ENCODE measurements at places on chromosomes 12 and 14.

DNA sequence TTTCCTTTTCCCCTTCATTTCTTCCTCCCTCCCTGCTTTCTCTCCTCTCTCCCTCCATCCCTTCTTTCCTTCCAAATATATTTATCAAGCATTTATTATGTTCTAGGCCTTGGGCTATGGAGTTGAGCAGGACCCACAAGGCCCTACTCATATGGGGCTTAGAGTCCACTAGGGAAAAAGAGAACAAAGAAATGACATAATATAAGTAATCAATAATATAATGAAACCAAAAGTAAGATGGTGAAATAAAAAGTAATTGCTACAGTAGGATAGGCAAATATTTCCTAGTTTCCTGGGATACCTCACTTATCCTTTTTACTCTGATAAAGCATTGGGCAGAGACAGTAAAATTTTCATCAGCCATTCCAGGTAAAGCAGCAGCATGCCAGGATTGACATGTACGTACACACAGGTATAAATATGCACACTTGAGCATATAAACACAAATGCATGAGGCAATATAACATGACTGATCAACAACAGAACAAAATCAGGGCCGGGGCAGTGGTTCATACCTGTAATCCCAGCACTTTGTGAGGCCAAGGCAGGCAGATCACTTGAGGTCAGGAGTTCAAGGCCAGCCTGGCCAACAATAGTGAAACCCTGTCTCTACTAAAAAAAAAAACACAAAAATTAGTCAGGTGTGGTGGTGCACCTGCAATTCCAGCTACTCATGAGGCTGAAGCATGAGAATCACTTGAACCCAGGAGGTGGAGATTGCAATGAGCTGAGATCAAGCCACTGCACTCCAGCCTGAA is 35.5 kb upstream of the CSRP2 start:
- no peak for DNase-seq

GRCh38 chr12:121720762-121721161 is 8.2 kb downstream of the TMEM120B start:
- DNase-seq, result no peak

GRCh38 chr14:33237115-33237740 is 298.5 kb downstream of the NPAS3 start:
- DNase-seq, result no peak

DNA sequence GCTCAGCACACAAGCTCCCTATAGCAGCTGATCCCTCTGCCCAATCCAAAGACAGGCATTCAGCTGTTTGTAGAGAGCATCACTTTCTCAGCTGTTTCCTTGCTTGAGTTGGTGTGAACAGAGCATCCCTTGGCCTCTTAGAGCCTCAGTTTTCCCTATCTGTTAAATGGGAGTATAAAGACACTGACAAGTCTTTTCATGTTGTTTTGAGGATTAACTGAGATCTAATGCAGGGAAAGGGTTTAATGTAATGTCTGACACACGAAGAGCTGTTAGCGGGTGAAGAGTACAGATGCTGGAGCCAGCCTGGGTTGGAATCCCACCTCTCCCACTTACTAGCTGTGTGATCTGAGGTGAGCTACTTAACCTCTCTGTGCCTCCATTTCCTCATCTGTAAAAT is 149.5 kb downstream of the PHETA1 start:
- no peak for DNase-seq

GRCh38 chr14:20294636-20295035 is 11.1 kb downstream of the TTC5 start:
- DNase-seq, result no peak

DNA sequence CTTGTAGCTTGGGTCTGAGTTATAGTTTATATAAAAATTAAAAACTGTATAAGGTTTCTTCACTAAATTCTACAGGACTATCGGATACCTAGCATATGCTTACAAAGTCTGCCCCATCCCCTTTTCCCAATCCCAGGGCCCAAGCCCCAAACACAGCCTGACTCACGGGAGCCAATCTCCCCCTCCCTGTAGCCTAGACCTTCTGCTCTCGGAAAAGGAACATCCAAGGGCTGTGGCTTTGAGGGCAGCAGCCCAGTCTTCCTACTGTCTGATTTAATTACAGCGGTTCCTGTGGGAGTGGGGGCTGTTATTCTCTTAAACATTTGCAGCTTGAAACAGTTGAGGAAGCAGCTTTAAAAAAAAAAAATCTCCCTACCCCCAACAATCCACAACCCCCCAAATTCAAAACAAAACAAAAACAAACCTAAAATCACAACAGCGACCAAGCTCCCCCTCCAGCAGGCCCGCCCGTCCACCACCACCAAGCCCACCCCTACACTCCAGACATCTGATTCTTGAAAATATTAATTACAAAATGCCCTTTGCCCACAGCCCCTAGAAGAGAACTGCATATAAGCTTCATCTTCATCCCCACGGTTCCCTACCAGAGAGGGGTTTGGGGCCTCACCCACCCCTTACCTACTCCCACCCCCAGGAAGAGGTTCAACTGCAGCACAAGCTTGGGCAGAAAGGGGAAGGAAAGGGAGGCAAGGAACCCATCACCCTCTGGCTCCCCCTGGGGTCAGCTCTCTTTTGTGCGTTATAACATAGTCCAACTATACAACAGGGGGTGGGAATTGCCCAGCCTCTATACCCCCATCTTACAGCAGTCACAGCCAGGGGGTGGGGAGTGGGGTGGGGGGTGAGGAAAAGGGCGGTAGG is 1.1 kb upstream of the PRKAG1 start:
- DNase-seq, result peak; percentile 46

DNA sequence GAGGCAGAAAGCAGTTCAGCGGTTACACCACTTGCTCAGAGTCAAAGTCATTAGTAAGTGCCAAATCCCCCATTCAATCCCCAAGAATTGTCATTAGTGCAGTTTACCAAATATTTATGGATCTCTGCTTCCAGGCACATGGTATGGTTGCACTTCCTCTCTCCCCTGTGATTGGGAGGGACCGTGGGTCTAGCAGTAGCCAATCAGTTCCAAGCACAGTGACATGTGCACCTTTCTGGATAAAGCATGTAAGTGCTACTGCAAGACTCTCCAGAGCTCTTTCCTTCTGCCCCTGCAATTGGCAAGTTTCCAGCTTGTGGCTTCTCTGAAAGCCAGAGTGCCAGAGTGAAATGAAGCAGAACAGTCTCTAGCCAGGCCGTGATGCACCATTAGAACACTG is 85.3 kb upstream of the FLRT2 start:
- no peak for DNase-seq

- no peak for DNase-seq
Measured at GRCh38 chr12:5485454-5485853, 53.5 kb downstream of the NTF3 start.

GRCh38 chr12:111359231-111359913 is 9.5 kb downstream of the PHETA1 start:
- DNase-seq, result no peak

DNA sequence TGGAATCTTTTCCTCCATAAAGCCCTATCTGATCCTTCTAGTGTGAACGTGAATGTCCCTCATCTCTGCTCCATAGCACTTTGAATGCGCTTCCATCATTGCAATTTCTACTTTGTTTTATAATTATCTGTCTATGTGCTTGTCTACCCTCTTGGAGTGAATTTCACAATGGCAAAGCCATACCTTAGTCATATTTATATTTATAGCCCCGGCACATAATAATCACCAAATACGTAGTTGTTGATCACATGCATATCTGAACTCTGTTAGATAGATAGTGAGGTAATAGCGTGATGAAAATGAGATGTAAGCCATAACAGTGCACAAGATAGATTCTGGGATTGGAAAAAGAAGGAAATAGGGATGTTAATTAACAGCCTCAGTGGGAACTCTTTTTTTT is 55.2 kb downstream of the MSRB3 start:
- no peak for DNase-seq

DNA sequence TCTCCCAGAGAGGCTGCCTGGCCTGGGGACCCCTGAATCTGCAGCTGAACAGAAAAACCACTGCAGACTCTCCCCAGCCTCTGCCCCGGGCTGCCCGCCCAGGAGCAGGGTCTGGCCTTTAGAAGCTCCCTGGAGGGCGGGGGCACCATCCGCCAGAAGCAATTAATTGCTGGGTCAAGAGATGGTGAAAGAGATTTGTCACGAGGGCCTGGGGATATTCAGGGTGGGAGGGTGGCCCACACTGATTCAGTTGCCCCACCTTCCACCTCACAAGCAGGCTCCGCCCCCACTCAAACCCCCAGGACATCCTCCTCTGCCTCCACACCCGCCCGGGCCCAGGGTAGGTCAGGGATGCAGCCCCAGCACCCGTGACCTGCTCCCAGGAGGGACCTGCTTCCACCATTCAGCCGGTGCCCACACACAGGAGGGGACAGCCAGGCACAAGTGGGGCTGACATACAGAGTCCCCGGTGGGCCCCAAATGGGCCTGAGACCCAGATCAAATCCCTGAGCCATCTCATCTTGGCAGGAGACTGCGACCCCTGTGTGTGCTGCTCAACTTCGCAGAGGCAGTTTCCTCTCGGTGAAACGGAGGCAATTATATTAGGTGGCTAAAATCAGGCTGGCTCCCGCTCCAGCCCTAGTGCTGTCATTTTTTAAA is 23.0 kb downstream of the NCOR2 start:
- DNase-seq, result no peak

GRCh38 chr14:105087308-105087962 is 22.2 kb upstream of the GPR132 start:
- no peak for DNase-seq

GRCh38 chr14:91878274-91878673 is 10.9 kb upstream of the TC2N start:
- DNase-seq, result no peak

All from MM.1S (cell line).